ENCODE measurements at places on chromosomes 1 and 21.

- DNase-seq, result no peak
Observed at GRCh38 chr21:28943631-28944030, 49.0 kb downstream of the LTN1 start.

GRCh38 chr1:7422561-7422960 is 348.5 kb upstream of the VAMP3 start:
- DNase-seq, result no peak

DNA sequence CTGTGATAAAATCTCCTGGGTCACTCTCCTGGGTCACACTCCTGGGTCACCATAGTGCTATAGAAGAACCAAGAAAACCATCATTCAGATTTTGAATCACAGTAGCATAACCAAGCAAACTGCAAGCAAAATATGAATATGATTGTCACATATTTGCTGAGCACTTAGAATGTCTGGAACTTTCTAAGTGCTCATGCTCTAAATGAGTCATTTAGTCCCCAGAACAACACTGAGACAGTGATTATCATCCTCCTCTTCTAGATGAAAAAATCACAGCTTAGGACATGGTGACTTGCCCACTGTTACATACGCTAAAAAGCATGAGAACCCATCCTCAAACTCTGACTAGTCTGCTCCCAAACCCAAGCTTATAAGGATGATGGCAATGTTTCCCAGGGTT is 39.5 kb upstream of the DDAH1 start:
- DNase-seq, result no peak

DNA sequence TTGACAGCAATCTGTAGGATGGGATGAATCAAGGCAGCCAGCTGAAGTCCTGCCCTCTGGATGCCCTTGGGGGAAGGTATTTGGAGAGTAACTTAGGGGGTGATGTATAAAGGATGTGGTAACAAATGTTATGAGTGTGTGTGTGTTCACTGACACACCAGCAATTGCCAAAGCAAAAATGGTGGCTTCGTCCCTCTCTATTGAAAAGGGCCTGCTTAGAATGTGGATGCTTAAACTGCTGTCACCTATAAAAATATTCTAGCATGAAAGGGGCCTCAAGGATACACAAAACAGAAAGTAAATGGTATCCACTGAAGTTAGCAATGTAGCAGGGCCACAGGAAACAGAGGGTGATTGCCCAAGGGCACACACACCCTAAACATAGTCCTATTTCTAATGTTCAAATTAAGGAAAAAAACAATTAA is 15.1 kb upstream of the AIM2 start:
- no peak for DNase-seq

Data from SK-N-DZ (cell line).